Stimulated activated CD4-positive, alpha-beta T cell treated with anti-CD3 and anti-CD28 coated beads, Interleukin-1b, Interleukin-23, amount 100 ng/mL, for 1 hour (primary cell): ENCODE measurements at places on chromosomes 11 and 22.

DNA sequence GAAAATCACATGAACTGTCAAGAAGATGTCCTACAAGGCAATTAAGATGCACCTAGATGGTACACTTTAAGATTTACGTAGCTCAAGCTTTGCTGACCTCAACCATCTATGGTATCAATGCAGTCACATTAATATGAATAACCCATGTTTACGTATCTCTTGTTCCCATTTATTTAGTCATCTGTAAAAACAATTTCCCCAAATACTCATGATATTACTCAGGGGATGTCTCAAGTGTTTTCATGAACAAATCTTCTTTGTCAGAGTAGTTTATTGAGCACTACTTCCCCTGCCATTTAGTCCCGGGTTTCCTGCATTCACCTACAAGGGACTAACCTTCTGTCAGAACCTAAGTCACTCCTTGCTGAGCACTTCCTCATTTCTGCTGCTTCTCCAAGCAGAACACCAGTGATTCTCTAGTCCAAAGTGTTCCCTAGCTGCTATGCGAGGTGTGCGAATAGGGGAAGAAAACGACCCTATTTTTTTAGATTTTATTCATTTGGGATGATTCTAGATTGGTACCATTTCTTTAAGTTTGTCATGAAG, 554.3 kb upstream of the LRRC4C start:
- DNase-seq: no peak

DNA sequence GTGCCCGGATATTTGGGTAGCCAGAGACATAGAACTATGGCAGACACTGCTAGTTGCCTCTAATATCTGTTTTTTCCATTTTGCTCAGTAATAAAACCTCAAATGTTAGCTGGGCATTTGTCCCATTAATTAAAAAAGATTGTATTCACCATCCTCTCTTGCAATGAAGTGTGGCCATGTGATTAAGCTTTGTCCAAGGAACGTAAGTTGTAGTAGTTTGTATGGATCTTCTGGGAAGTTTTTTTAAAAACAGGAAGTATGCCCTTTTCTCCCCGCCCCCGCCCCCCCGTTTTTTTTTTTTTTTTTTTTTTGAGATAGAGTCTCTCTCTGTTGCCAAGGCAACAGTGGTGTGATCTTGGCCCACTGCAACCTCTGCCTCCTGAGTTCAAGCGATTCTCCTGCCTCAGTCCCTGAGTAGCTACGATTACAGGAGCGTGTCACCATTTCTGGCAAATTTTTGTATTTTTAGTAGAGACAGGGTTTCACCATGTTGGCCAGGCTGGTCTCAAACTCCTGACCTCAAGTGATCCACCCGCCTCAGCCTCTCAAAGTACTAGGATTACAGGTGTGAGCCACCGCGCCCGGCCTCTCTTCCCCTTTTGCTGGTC, 1.7 kb upstream of the TMEM135 start:
- no peak for DNase-seq

- no peak for DNase-seq
Observed at GRCh38 chr11:21556926-21557325, 636.0 kb upstream of the ANO5 start.

DNA sequence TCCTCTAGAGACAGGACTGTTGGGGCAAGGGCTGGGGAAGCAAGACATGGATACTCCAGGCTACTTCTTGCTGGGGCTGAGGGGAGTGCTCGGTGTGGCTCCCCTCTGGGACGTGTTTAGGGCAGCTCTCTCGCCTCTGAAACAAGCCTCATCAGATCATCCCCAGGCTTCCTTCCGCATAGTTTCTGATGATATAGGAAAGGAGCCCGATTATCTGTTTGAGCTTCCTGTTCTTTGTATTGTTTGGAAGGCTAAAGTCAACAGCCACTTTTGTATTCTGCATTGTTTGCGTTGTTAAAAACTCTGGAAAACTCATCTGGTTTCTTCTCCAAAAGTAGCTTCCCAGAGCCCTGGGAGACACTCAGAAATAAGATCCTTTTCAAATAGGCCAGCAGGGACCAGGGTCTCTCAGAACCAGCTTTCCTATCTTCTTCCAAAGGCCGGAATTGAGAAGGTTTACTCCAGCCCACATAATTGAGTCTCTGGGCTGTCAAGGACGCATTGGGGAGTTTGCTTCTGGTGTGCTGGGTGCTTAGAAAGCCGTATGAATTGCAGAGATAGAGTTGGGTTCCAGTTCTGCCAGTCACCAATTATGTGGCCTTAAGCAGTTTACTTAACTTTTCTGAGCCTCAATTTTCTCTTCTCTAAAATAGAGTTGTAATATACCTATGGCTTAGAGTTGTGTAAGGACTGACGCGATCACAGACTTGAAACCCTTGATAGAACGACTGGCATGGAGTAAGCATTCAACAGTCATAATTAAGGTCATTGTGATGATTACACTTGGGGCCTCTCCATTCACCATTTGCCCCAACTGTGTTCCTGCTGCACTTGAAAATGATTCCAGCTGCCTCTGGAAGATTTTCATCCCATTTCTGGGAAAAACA, 19.1 kb downstream of the CD44 start:
- no peak for DNase-seq

DNA sequence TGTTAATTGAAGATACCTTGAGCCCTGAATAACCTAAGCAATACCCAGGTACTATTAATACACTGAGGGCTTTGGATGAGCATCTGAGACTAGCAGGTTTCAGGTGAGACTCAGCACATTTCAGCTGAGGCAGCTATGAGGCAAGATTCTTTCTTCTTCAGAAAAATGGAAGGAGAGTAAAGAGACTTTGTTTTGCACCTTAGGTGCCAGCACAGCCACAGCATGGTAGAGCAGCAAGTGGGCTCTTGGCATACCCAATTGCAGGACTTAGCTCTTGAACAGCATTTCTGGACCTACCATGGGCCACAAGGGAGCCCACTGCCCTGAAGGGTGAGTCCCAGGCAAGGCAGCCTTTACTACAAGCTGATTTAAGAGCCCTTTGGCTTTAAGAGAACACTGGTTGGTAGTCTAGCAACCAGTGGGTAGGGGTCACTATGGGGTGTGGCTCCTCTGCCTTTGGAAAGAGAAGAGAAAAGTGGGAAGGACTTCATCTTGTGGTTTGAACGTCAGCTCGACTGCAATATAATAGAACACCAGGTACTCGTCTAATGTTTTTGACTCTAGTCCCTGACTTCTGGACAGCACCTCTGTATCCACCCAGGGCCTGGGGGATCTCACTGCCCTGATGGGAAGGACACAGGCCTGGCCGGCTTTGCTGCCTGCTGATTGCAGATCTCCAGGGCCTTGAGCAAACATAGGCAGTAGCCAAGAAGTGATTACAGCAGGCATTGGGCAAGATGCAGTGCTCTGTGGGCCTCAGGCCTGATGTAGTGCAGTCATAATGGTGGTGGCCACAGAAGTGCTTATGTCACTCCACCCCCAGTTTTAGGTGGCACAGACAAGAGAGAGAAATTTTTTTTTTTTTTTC, 73.3 kb downstream of the GLYATL1 start:
- no peak for DNase-seq

DNA sequence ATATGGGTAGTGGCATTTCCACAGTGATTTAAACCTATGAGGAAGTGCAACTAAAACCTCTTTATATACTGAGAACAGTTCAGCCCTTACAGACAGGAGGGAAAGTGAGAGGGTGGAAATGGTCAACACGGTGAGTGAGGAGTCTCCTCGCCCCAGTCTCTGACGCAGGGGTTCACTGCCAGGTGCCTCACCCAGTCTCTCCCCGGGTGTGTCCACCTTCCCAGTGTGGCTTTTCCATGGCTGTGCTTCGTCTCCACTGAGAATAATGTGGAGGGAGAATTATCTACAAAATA, 116.6 kb upstream of the TOP3B start:
- no peak for DNase-seq

GRCh38 chr11:65496304-65497140, 2.3 kb upstream of the MALAT1 start:
- no peak for DNase-seq

GRCh38 chr11:14861680-14862079, 30.4 kb downstream of the CYP2R1 start:
- no peak for DNase-seq

- no peak for DNase-seq
Observed at GRCh38 chr11:69873166-69874077, 54.2 kb upstream of the FGF3 start.

GRCh38 chr11:6612213-6613041, at the start of gene TAF10:
TSS of gene TAF10 (minus strand) at chr11:6612216. CDS start at chr11:6612189, 27 bp downstream.
- DNase-seq: peak; percentile 83

DNA sequence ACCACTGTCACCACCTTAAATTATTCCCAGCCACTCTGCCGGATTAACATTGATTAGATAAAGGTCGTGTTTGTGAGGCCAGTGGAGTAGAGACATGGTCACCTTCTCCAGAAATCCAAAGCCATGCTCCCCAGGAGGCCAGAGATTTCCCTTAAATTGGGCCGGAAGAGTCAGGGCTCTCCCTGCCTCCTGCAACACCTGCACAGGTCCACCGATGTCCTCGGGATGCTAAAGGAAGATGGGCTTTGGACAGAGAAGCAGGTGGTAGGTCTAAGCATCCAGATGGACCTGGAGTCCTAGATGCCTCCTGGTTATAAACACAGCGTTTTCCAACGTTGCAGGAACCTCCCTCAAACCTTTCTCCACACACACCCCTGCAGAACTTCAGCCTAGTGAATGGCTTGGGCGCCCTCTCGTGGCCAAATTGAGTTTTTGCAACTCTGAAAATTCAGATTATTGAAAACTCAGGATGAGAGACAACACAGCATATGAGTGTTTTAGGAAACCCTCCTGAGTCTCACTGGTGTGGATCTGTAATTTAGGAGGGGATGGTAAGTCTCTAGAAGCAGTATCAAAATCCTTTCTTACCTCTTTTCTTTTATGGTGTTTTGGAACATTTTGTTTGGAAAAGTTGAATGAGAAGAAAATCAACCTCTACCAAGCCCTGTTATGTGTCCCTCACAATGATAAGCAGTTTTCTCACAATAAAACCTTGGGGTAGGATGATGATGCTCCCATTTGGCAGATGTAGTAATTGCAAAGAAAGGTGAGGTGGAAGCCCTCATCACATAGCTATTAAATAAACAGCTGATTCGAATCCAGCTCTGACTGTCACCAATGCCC, 109.6 kb downstream of the RRAS2 start:
- DNase-seq: peak; percentile 42
